HepG2 (cell line): ENCODE measurements at places on chromosomes 5 and 9.

GRCh38 chr9:14207352-14207995, 106.5 kb downstream of the NFIB start:
- no peak for DNase-seq

DNA sequence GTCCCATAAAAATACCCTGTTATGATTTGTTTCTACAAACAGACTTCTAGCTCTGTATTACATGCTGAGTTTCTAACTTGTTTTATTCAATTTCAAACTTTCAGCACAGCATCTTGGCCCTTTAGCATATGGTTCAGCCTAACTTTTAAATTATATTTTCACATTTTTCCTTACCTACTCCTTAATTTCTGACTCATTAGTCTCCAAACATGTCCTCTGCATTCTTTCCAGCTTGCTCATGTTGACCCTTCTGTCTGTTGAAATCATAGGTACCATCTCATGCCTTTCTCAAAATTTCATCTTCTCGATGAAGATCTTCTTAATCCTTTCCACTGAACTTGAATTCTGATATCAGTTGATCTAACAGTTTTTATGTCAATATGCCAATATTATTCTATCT, 200.9 kb upstream of the RIOK2 start:
- no peak for DNase-seq

- DNase-seq = no peak
These were observed 17.8 kb upstream of the ZNF618 start for GRCh38 chr9:113858282-113858681.

- DNase-seq = no peak
These were observed 15.1 kb upstream of the IRF1 start for GRCh38 chr5:132505641-132506040.

DNA sequence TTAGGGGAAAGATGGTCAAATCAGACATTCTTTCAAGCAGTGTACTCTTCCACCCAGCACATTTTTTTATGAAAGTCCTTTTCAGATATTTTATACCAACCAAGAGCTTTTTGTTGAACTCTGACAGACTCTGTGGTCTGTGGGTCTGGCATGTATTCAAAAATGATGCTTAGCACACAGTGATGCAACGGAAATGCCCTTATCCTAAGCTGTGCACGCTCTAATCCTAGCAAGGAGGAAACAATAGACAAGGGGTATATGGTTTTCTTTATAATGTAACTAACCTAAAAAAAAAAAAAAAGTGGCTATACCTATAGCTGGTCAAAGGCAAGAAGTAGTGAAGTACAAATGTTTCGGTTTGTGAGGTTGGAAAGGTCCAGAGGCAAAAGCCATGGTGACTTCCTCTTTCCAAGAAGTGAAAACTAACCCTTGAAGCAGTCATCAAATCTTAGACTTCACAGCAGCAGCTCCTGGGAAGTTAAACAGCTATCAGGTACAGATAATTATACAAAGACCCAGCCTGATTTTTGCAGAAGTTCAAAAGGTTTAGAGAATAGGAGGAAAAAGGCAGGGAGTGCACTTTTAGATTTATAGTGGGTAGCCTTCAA, 82.5 kb downstream of the SEMA6A start:
- DNase-seq = peak; percentile 26

DNA sequence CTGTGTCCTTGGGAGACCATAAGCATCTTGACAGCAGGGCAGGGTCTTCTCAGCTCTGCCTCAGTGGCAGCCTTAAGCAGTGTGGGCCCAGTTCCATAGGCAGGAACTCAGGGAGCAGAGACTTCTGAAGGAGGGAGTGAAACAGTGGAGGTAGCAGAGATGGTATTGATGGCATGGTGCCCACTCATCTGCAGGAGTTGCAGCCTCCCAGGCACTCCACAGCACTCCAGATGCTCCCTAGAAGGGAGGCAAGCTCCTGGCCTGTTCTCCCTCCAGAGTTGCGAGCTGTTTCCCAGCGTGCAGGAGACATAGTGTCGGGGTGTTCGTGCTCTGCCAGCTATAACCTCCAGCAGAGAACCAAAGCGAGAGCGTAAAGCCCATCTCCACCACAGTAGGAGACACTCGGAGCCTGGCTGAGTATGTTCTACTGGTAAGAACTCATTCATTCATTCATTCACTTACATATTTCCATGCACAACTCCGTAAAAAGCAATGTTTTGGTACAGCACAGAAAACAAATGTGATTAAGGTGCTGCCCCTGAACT, 31.4 kb upstream of the UNC5A start:
- DNase-seq = no peak

DNA sequence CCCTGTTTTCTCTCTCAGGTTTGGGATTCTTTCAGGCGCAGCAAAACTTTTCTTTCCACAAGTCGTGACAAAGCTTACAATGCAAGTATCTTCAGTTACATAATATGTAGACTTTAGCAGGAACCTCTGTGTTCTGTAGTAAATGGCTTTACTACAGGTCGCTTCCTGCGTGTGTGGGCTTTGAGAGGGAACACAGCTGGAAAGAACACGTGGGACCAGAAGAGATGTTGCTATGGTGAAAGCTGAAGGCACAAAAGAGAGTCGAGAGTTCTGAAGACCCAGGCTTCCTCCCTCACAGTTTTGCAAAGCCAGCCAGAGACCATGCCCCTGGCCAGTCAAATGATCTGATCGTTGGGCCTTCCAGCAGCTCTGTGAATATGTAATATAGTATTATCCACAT, 4.0 kb downstream of the ANKRD55 start:
- DNase-seq = no peak
